Tibial artery (tissue), 4 donors: ENCODE measurements at places on chromosomes 12 and 14.

GRCh38 chr12:113805673-113806072 is 160.5 kb downstream of the RBM19 start:
- DNase-seq: no peak

DNA sequence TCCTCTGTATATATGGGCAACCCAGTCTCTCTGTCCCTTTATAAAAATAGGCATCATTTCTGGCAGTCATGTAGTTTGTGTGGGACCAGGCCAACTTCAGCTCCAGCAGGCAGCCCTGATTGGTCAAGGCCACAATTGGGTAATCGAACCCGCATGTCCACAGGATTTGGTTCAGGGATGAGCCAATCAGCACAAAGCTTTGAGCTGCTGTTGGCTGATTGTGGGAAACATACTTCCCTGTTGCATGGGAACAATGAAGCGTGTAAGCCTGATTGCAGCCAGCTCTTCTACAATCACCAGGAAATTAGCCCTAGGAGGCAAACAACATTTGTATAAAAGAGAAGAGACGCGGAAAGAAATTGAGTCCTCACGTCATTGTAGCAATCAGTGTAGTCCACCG is 328.6 kb downstream of the PCNX1 start:
- DNase-seq: peak; percentile 82

DNA sequence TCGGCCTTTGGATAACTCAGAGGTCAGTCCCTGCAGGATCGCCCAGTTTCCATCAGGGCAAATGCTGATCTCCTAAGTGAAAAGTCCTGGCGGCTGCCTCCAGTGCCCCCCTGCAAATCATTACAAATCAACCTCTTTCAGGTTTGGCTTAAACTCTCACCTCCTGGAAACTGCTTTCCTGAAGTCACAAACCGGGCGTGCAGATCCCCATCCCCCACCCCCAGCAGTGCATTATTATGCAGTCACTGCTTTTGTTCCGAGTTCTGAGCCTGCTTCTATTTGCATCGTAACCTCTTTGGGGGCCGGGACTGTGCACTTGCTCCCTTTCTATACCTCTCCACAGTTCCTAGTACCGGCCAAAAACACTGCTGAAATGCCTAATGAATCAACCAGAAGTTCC is at the start of gene USP44:
USP44 (minus strand) TSS at position 172 of the 400 bp plus-strand sequence. CDS start 17,220 bp downstream, outside the sequence.
- DNase-seq: no peak

DNA sequence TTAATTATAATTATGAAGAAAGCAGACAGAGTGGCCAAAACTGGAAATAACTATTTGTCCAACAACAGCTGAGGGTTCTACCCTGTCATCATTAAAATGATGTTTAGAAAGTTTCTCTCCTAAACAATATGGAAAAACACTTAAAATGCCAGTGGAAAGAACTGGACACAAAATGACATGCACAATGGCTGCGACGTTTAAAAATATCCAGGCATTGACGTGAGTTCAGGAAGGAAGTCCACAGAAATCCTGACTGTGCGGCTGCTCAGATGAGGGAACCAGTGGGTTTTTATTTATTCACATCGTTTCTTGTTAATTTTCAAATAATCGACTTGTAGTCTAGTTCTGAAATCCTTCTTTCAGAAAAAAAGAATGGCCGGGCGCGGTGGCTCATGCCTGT is 58.3 kb downstream of the CCNK start:
- DNase-seq: no peak

DNA sequence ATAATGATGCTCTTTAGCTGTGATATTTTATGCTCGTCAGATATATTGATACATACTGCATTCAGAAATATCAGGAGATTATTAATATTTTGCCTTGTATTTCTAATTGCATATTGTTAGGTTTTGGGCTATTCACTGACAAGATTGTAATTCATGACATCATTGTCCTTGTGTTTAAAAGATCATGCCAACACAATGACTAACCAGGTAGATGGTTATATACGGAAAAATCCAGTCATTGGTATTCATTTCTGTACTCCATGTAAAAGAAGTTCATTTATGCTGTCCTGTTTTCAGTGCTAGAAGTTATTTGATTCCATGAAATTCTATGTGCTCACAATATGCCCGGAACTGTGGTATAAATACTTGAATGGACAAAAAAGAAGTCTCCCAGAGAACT is 107.5 kb downstream of the KITLG start:
- no peak for DNase-seq

- DNase-seq: no peak
Measured at GRCh38 chr12:60100160-60100559, 504.3 kb downstream of the SLC16A7 start.

DNA sequence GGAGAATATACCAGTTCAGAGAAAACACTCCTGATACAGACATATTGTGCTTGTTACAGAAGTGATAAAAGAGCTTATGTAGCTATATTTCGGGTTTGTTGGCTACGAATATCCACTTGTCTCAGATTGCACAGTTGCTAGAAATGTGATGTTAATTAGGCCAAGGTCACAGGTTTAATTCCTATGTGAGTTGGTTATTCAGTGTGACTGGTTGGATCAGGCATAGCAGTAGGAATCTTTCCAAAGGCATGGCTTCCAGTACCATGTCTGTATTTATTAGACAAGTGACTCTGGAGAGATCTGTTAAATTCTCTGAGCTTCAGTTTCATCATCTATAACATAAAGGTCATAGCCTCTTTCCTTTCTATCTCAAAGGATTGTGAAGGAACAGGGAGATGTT is 152.7 kb upstream of the KITLG start:
- no peak for DNase-seq

DNA sequence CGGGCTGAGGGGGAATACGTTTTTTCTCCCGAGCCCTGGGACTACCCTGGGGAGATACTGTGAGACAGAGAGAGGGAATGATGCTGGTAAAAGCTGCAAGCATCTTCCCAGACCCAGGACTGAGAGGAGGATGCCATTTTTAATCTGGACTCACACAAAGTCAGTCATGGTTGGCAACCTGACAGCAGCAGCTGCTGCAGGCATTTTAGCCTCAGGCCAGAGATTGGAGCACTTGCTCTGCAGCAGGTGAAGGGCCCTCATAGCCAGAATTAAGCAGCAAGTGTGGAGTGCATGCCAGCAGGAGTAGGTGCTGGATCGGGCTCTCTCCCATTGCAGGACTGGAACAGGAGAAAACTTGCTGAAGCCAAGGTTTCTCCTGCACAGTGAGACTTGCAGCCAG is 361.1 kb upstream of the CLEC14A start:
- DNase-seq: no peak

GRCh38 chr12:6538420-6539313 is 4.3 kb downstream of the GAPDH start:
- DNase-seq: no peak

GRCh38 chr14:33790996-33791395 is 159.9 kb downstream of the EGLN3 start:
- no peak for DNase-seq

- no peak for DNase-seq
Measured at GRCh38 chr14:66247662-66248193, 238.4 kb upstream of the CCDC196 start.

- no peak for DNase-seq
Measured at GRCh38 chr12:24705741-24706358, 243.1 kb downstream of the BCAT1 start.
